ENCODE measurements at places on chromosomes 6 and 20.

DNA sequence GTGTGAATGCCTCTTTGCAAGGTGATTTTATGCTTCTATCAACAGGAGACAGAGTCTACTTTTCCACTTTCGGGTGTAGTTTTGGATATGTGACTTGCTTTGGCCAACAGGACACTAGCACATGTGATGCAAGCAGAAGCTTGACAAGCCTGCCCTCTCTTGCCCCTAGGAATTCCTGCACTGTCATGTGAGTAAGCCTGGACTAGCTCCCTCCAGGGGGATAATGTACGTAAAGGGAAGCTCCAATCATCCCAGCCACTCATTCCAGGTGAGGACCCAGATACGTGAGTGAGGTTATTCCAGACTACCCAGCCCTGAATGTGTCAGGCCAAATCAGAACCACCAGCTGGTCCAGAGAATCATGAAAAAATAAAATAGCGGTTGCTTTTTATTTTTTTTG lies 33.3 kb downstream of the BEND3 start:
- DNase-seq: no peak

DNA sequence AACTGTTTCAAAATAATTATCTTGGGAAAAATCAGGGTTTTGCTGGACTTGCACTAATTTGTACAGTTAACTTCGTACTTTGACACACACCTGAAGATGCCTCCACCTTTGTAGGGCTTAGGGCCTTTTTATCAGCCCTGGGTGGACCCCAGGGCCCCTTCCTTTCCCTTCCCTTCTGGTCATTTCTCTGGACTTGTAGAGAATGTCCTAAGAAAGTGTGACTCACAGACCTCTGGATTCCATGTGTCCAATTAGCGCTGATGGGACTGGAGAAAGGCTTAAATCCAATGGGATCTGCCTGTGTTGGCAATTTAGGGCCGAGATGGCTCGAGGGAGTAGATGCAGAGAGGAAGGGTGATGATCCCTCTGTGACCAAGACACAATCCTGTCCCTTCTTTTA lies 9.3 kb downstream of the TRIM15 start:
- DNase-seq: no peak

- no peak for DNase-seq
Observed at GRCh38 chr20:20070871-20071726, 18.8 kb downstream of the CFAP61 start.

GRCh38 chr20:33014336-33015113 lies 7.0 kb downstream of the BPIFB2 start:
- DNase-seq: no peak

GRCh38 chr6:147774856-147775255 lies 266.4 kb downstream of the SAMD5 start:
- no peak for DNase-seq

DNA sequence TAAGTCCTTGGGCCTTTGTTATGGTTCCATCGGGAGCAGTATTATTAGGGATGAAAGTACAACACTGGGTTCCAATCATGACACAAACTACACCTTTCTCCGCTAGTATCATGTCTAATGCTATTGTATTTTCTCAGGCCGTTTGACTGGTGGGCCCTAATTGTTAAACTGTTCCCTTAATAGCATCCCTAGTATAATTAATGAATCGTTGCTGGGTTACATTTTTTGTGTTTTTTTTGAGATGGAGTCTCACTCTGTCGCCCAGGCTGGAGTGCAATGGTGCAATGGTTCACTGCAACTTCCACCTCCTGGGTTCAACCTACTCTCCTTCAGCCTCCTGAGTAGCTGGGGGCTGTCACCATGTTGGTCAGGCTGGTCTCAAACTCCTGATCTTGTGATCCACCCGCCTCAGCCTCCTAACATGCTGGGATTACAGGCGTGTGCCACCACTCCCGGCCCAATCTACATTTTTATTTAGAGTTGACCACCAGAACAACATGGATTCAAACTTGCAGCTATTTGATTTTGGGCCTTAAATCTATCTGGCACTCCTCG lies 4.1 kb upstream of the ZNFX1 start:
- no peak for DNase-seq

GRCh38 chr6:35583893-35584688 lies 71.4 kb upstream of the TULP1 start:
- no peak for DNase-seq

- no peak for DNase-seq
Observed at GRCh38 chr6:85127696-85128243, 322.1 kb upstream of the NT5E start.

- DNase-seq: no peak
Observed at GRCh38 chr6:143234734-143235133, 174.0 kb downstream of the AIG1 start.

DNA sequence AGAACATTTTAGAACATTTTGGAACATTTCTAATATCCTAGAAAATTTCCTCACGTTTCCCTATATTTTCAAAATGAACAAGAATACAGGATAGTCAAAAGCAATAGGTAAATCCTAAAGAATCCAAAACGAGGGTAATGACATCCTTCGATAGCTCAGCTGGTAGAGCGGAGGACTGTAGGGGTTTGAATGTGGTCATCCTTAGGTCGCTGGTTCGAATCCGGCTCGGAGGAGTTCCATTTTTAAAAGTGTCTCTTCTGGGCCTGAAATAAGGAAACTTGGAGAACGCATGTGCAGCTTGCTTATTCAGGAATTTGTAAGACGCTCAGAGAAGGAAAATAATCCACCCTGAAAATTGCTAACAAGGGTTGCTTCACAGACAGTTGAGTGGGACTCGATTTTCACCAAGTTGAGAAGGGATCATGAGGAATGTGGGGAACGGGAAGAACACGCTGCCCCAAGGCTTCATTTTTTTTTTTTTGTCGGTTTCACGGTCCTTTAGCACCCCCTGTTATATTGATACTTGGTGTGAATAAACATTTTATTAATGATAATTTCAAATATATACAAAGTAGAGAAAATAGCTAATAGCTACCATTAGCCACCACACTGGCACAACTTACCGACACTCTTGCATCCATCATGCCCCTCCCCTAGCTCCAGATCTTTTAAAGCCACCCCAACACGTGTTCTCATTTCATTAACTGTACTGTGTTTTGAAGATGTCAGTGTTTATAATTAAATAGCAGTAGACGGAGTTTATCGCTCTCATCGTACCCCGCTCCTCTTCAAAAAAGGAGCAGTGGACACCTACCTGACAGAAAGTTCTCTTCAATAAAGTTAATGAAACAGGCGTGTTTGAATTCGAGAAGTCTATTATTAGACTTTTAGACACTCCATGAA lies 1.8 kb upstream of the ABT1 start:
- no peak for DNase-seq

DNA sequence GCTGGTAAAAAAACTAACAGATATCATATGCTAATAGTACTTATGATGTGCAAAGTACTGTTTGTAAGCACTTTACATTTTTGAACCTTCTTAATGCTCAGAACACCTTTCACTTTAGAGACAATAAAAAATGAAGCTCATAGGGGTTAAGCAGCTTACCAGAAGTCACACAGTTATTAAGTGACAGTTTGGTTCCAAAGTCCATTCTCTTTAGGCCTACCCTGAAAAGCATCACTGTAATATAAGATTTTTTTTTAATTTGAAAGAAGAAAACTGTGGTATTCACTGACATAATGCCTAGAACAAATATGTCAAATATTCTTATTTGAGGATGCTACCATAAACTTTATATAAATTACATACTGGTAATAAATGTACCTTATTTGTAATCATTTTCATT lies 127.6 kb upstream of the RUNX2 start:
- no peak for DNase-seq

- no peak for DNase-seq
Observed at GRCh38 chr6:86477500-86478148, 459.7 kb upstream of the HTR1E start.

GRCh38 chr6:30195951-30196350 lies 17.3 kb downstream of the TRIM26 start:
- no peak for DNase-seq

GRCh38 chr6:166162599-166163342 lies 4.9 kb downstream of the TBXT start:
- DNase-seq: no peak

- DNase-seq: no peak
Observed at GRCh38 chr6:30726506-30727413, 6.6 kb downstream of the TUBB start.

DNA sequence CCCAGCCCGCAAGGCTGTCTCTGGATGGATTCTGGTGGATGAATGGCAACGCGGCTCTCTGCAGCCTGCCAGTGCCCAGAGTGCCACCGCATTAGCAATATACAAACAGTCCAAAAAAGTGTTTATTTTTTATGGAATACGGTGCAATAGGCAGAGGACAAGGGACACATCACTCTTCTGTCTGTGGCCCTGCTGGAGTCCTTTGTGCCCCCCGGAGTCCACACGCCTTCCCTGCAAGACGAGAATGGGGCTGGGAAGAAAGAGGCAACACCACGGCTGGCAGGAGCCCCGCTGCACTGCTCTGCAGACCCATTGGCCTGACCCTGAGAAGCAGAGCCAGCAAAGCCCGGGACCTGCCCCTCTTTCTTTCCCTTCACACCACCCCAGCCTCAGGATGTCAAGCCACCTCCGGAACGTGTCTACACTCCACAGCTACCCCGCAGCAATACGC lies 196.3 kb downstream of the SYNDIG1 start:
- no peak for DNase-seq

GRCh38 chr20:59945731-59946130 lies 5.5 kb downstream of the FAM217B start:
- no peak for DNase-seq

DNA sequence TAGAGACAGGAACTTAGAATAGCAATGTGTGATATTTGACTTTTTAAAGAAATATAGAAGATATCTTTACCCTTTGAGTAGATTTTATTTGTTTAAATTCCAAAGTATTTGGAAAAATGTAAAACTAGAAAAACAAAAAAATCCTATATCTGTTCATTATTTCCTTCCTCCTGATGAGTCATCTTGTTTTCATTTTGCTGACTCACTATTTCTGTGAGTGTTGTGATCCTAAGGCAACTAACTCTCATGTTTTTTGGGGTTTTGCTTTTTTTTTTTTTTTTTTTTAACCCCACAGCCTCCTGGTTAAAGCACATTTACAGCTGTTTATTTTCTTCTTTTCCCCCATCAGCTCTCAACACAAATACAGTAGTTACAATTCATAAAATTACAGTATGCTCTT lies 37.8 kb upstream of the THEMIS start:
- no peak for DNase-seq

- DNase-seq: no peak
Observed at GRCh38 chr20:17854307-17854903, 114.2 kb downstream of the SNX5 start.

DNA sequence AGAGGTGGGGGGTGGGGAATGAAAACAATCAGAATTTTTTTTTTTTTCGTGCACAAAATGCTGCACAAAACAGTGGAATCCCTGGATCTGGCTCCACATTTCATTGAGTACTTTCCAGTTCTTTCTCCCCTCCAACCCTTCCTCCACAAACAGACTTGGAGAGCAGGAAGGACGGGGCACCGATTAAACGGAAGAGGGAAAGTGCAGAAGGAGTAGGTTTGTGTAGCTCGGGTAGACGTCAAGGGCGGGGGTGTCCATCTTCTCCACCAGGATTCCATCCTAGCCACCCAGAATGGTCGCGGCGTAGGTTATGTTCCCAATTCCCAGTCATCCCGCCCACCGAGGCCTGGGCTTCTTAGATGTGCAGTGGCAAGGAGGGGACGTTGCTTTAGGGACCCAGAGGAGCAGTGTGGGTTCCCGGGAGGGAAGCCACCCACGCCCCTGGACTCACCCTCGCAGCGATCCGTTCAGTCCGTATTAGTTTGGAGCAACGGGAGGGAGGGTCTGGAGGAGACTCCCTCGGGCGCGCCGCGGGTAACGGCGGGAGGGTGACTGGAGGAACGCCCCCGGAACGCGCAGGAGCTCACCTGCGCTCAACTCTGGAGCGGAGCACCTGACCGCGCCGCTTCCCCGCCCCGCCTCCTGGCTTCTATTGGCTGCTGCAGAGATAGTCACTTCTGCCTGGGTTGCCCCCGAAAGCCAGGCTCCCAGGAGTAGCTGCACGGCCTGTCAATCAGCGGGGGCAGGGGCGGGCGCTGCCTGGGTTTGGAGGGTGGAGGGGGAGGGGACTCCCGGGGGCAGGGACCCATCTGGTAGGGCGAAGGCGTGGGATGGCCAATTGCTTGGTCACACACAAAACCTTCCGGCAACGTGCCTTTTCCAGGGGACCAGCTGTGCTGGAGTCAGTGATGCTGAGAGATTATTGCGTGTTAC lies at the start of gene ENPP5:
TSS of gene ENPP5 (minus strand) at position 624 of the 933 bp plus-strand sequence. CDS start 2,718 bp downstream, outside the sequence.
- peak; percentile 89 for DNase-seq

DNA sequence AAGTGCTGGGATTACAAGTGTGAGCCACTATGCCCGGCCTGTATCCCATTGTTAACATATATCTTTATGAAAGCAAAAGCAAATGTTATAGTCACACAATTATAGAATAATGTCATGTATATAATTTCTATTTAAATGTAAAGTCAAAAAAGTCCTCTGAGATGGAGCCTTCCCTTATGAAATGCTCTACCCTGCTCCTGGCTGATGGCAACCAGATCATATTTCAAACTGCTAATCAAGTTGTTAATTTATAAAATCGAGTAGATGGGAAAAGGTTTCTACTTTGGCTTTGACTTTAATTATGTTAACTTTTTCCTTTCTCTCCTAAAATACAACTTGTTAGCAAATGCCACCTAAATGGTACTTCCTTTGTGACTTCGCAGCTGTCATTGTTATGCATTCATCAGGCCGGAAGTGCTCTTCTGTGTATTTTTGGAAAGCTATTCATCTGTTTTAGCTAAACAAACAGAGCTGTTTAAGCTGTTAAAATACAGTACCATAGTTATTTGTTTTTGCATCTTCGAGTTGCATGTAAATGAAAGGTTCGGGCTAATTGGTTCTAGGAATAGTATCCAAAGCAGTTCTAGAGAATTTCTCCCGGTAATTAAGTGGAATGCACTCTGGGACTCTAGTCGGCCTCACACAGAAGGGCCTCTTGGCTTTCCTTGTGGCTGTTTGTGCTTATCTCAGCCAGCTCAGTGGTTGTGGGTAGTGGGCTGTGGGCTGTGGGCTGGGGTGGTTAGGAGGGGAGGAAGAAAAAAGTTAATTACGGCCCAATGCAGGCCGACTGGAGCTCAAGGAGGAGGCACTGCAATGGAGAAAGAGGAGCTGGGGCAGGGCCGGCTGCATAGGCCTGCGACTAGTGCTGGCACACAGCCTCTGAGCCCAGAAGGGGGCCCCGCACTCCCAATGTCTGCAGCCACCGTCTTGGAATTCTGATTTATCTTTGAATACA lies 34.8 kb downstream of the SLC35D3 start:
- DNase-seq: no peak

GRCh38 chr6:30329331-30329730 lies 2.6 kb downstream of the TRIM39 start:
- DNase-seq: no peak

GRCh38 chr20:62935204-62935967 lies 2.6 kb upstream of the GID8 start:
- DNase-seq: no peak

All from cerebellar nuclear complex (tissue), 1 donor.